Liver (tissue), 10 donors: ENCODE measurements at places on chromosomes 1 and 21. TPM values are rescaled to one million over a fixed set of nuclear protein-coding genes. Genes with fewer than 3 reads are reported as not detected.

The TFF2 gene
- total RNA-seq = not detected

The TIAM1 gene
- 7.4 TPM for total RNA-seq

DNA sequence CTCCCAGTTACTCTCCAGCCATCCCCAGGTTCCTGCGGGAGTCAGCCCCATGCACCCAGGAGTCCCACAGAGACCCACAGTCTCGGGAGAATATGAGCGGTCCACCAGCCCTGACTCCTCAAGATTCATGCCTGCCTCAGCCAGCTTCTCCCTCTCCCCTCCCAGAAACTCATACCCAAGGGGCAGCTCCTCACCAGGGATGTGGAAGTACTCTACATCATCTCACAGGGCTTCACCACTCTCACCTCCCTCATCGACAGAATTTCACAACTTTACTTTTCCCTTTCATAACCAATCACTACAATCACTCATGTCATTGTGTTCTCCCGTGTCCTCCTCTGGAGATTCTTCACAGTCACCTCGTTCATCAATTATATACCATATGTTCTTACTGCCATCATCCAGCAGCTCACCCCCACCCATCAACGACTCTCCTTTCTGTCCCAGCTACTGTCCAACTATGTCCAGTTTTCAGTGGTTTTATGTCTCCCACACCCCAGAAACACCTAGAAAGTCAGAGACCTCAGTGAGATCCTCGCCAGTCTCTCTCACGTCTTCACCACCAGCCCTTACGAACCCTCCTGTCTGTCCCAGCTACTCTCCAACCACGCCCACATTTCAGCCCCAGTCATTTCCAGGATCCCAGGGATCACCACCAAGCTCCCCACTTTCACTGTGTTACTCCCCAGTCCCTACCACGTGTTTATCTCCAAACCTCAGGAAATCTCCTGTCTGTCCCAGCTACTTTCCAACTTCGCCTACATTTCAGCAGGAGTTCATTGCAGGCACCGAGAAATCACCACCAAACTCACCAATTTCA, 1530.1 kb upstream of the TPTE start:
- H3K4me3 ChIP-seq = no peak overlapping the region
- no peak overlapping the region for H3K27ac ChIP-seq
- no peaks in the 10 kb centered on the region for H3K36me3 ChIP-seq
- H3K27me3 ChIP-seq = peaks cover 4% of the 10 kb centered on the region

The CFAP126 gene
- not detected for total RNA-seq

The FAM72B gene
- 10.0 TPM for total RNA-seq

DNA sequence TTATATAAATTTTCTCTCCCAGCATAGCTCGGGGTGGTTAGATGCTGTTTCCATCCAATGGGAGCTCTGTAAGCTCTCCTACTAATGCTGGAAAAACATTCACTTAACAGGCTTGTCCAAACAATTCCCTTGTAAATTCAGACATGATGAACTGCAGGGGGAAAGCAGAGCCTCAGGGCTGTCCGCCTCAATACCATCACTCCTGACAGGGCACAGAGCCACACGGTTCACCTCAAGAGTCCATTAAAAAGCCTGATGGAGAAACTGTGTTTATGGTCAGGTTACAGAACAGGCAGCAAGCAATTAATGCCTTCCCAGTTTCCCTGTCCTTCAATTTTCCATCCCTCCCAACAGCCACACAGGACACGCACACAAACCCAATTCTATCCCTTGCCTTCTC, 171.0 kb downstream of the BRINP2 start:
- no peak for DNase-seq
- H3K27me3 ChIP-seq = no peaks in the 10 kb centered on the region
- no peak overlapping the region for H3K27ac ChIP-seq
- H3K4me3 ChIP-seq = no peak overlapping the region
- H3K36me3 ChIP-seq = no peaks in the 10 kb centered on the region

The B3GALT2 gene
- 0.25 TPM for total RNA-seq

DNA sequence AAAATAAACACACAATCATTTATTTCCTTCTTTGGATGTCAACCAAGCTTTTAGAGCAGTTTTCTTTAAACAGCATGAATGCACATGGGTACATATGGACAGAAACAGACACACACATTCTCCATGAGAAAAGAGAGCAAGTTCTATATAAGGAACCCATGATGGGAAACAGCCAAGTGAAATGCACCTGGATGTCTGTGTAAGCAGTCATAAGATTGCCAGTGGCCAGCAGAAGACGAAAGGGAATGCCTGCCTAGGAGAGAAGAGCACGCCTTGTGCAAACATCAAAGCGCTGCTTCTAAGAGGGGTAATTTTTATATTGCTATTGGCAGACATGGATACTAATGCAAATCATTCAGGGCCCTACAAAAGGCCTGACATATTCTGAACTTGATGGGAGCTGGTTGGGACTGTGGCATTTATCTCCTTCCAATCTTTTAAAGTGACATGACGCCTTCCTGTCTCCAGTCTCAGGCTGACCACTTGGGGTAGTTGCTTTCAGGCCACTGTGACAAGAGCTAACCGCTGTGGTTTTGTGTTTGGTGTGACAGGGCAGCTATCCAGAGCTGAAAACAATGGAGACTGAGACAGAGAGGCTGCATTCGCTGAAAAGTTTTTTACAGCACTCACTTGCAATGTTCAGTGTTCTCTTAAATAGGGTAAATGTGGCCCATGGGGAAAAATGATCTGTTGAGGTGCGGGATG, 75.0 kb upstream of the DPT start:
- no peak overlapping the region for H3K4me3 ChIP-seq
- DNase-seq = no peak

The CFHR5 gene
- total RNA-seq = 3.4 TPM

- H3K4me1 ChIP-seq = no peaks in the 10 kb centered on the region
- H3K4me3 ChIP-seq = no peak overlapping the region
- no peaks in the 10 kb centered on the region for H3K36me3 ChIP-seq
- H3K27me3 ChIP-seq = no peaks in the 10 kb centered on the region
- DNase-seq = no peak
Observed at GRCh38 chr1:223338811-223339746, 24.9 kb downstream of the SUSD4 start.

GRCh38 chr1:161298116-161298515, 11.7 kb downstream of the MPZ start:
- no peak overlapping the region for H3K27ac ChIP-seq
- H3K36me3 ChIP-seq = peaks cover 2% of the 10 kb centered on the region
- no peak overlapping the region for H3K4me3 ChIP-seq
- H3K27me3 ChIP-seq = no peaks in the 10 kb centered on the region
- DNase-seq = no peak

The TRAF3IP3 gene
- 2.4 TPM for total RNA-seq

DNA sequence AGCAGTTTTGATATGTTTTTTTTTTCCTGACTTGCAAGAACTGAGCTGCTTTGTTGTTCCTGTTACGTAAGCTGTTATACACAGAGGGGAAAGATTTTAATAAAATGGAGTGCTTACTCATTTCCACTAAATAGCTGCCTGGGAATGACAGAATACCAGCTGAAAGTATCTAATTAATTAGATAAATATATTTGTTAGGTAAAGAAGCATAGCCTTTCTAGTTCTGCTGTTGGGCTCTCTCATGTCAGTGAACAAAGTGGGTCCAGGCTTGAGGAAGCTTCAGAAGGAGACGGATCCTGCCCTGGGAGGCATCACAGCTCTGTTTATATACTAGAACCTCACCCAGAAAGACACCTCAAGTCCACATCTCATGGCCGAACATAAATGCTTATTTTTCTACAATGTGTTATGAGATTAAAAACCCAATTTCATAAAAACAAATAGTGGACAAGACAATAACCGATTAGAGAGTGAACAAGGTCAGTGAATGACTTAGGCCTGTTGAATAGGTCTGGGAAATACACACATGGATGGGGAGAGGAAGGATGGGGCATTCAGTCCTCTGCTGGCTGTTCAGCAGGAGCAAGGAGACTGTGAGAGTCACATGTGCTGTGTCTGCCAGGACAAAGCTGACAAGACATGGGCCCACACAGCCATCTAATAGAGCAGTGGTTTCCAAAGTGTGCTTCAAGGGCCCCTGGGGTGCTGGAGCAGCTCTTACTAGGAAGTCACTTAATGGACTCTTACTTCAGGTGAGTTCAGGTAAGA, 20.6 kb downstream of the TRAF5 start:
- H3K4me1 ChIP-seq = no peaks in the 10 kb centered on the region
- no peaks in the 10 kb centered on the region for H3K36me3 ChIP-seq
- DNase-seq = no peak
- no peak overlapping the region for H3K27ac ChIP-seq
- no peaks in the 10 kb centered on the region for H3K27me3 ChIP-seq

DNA sequence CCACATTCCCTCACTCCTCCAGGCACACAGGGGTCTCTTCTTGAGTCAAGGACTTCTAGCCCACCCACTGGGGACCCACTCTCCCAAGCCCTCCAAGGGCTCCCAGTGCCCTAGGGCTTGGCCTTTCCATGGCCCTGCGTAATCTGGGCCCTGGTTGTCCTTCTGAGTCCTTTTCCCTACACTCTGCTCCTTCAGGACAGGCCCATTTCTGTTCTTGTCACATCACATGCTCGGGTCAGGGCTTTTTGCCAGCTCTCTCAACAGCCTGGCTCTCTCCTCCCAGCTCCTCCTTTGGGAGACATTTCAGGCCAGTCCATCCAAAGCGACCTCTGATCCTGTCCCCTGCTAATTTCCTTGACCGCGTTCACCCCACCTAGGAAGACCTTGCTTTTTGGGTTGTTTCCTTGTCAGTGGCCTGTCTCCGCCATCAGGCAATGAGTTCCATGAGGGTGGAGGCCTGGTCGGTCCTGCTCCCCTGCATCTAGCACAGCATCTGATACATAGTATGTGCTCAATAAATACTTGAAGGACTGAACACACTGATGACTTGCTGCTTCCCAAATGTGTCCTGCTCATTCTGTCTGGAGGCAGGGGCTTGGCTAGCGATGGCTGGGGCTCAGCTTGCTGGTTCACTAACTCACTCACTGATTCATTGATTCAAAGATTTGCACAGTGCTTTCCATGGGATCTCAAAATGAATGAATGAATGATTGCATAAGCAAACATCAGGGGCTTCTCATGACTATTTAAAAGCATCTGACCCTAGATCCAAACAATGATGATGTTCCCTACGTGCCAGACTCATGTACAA, 44.8 kb downstream of the DHRS3 start:
- no peak for DNase-seq
- H3K36me3 ChIP-seq = peaks cover 16% of the 10 kb centered on the region
- no peaks in the 10 kb centered on the region for H3K27me3 ChIP-seq
- H3K4me3 ChIP-seq = no peak overlapping the region

- no peak for DNase-seq
- H3K36me3 ChIP-seq = no peaks in the 10 kb centered on the region
- no peaks in the 10 kb centered on the region for H3K4me1 ChIP-seq
- no peak overlapping the region for H3K27ac ChIP-seq
- H3K27me3 ChIP-seq = no peaks in the 10 kb centered on the region
- no peak overlapping the region for H3K4me3 ChIP-seq
Observed at GRCh38 chr1:206829282-206829681, 36.1 kb upstream of the IL20 start.

DNA sequence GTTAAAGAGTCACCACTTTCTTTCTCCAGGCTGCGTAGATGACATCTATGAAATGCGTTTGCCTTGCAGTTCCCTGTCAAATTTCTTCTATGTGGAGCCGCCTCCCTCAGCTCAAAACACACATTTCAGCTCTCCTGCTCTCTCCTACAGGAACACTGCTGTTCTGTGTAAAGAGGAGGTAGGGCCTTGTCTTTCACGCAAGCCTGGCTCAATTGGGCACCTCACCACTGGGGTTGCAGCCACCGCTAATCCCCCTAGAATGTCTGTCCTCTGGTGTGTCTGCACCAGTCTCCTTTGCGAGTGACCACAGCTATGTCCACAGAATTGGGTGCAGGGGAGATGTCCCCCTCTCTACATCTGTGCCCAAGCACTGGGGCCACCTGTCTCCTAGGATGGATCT, 31.8 kb upstream of the CFHR4 start:
- no peak overlapping the region for H3K27ac ChIP-seq
- no peak overlapping the region for H3K4me3 ChIP-seq
- no peak for DNase-seq
- H3K4me1 ChIP-seq = no peaks in the 10 kb centered on the region
- H3K27me3 ChIP-seq = no peaks in the 10 kb centered on the region

DNA sequence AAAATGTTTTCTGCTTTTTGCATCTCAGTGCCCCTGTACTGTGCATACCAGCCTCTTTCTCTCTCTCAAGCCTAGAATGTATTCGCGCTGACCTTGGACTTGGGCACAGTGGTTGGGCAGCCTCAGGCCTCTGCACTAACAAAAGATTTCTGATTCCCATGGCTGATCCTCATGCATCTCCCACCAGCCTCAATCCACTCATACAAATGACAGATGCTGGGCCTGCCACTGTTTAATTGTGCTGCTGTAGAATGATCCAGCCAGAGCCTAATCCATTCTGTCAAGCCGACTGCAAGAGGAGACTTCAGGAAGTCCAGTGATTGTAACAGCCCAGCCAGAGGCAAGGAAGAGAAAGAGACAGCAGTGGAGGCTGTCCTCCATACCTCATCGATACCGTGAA, 180.8 kb downstream of the ASTN1 start:
- H3K4me1 ChIP-seq = no peaks in the 10 kb centered on the region
- no peaks in the 10 kb centered on the region for H3K27me3 ChIP-seq
- no peak for DNase-seq

DNA sequence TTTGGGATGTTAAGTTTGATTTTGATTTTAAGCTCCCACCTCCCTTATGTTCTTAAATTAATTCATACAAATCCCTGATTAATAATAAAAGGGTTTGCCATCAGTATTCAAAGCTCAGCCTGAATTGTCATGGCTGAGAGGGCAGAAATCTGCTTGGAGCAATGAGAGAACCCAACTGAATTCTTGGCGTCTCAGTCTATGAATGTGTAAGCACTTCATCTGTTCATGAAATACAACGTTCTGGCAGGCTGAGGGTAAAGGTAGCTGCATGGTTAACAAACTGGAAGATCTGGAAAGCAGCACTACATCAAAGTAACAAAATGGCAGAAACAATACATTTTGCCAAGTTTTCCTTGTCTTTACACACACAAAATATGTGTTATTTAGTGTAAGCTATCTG, 95.3 kb downstream of the ACBD6 start:
- H3K27me3 ChIP-seq = no peaks in the 10 kb centered on the region
- no peak overlapping the region for H3K4me3 ChIP-seq
- no peak overlapping the region for H3K27ac ChIP-seq
- H3K4me1 ChIP-seq = no peaks in the 10 kb centered on the region

The RXFP4 gene
- total RNA-seq = not detected

DNA sequence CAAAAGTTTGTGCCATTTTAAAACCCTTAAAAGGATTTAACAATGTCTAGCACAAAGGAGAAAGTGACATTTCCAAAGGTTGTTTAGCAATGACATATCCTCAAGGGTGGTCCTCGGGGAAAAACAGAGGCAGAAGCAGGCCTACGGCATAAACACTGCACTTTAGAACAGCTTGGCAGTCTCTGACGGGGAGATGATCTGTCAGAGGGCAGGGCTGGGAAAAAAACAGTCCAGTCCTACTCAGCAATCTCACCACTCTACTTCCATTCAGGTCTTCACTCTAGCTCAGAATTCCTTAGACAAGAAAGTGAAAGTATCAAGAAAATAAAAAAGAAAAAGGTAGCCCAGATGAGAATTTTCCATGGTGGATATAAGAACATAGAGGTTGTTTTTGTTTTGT, 4.1 kb downstream of the CRYZ start:
- DNase-seq = no peak
- peak overlapping the region; percentile 48 for H3K27ac ChIP-seq
- H3K4me3 ChIP-seq = no peak overlapping the region
- no peaks in the 10 kb centered on the region for H3K27me3 ChIP-seq

The CDC42 gene
- 140 TPM for total RNA-seq

The FCGR3B gene
- total RNA-seq = 6.0 TPM
